Suprapubic skin (tissue), 4 donors: ENCODE measurements at places on chromosomes 3 and 15.

- DNase-seq: no peak
- H3K4me1 ChIP-seq: peaks cover 18% of the 10 kb centered on the region
- H3K4me3 ChIP-seq: no peak overlapping the region
Observed at GRCh38 chr3:12139111-12139511, 19.6 kb downstream of the TIMP4 start.

- H3K4me3 ChIP-seq: peak overlapping the region; percentile 71
- peak overlapping the region; percentile 51 for H3K27ac ChIP-seq
- peaks cover 32% of the 10 kb centered on the region for H3K27me3 ChIP-seq
- no peak for DNase-seq
- H3K36me3 ChIP-seq: peaks cover 13% of the 10 kb centered on the region
Observed at GRCh38 chr15:96335411-96336024, 5.0 kb downstream of the NR2F2 start.

GRCh38 chr3:137854533-137855261, 90.6 kb downstream of the SOX14 start:
- H3K4me3 ChIP-seq: no peak overlapping the region
- peaks cover 3% of the 10 kb centered on the region for H3K27me3 ChIP-seq
- no peak for DNase-seq
- no peaks in the 10 kb centered on the region for H3K36me3 ChIP-seq
- H3K27ac ChIP-seq: no peak overlapping the region
- no peaks in the 10 kb centered on the region for H3K4me1 ChIP-seq

DNA sequence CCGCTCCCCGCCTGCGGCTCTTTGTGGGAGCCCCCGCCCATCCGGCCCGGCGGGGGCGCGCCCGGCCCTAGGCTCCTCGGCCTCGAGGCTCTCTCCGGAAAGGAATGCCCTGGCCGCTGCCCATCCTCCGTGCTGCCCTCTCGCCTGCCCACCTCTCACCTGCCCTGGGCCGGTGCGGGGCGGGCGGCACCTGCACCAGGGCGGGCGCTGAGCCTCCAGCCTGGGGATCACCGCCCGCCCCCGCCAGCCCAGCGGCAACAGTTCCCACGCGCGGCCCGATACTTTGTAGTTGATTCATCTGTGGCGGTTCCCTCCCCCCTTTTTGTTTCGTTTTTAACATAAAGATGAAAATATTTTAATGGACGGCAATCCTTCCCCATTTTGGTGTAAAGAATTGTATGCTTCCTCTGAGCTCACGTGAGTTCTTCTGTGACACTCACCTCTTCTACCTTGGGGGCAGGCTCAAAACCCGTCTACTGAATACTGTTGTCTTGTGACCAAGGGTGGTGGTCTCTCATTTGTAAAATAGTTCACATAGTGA, 1.9 kb downstream of the KLF13 start:
- H3K27ac ChIP-seq: peak overlapping the region; percentile 99
- DNase-seq: no peak
- no peaks in the 10 kb centered on the region for H3K36me3 ChIP-seq
- no peaks in the 10 kb centered on the region for H3K27me3 ChIP-seq
- H3K4me3 ChIP-seq: peak overlapping the region; percentile 94
- peaks cover 59% of the 10 kb centered on the region for H3K4me1 ChIP-seq

DNA sequence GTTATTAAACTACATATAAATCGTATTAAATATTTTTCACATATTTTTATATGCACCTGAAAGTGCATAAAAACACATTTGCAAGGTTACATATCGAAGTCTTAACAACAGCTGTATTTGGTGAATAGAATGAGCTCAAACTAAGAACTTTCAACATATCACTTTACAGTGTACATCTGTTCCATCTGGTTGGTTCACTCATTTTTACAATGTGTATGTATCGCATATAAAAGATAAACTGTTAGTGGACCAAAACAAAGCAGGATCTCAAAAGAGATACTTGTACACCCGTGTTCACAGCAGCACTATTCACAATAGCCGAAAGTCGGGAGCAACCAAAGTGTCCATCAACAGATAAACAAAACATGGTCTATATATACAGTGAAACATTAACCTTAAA, 55.8 kb downstream of the TBL1XR1 start:
- H3K36me3 ChIP-seq: no peaks in the 10 kb centered on the region
- no peaks in the 10 kb centered on the region for H3K27me3 ChIP-seq
- DNase-seq: no peak
- no peak overlapping the region for H3K4me3 ChIP-seq
- no peak overlapping the region for H3K27ac ChIP-seq
- H3K4me1 ChIP-seq: peaks cover 26% of the 10 kb centered on the region

GRCh38 chr3:3842356-3842755, 43.1 kb downstream of the LRRN1 start:
- no peaks in the 10 kb centered on the region for H3K27me3 ChIP-seq
- no peaks in the 10 kb centered on the region for H3K36me3 ChIP-seq
- H3K4me3 ChIP-seq: no peak overlapping the region
- H3K27ac ChIP-seq: no peak overlapping the region
- H3K4me1 ChIP-seq: no peaks in the 10 kb centered on the region

- H3K27me3 ChIP-seq: no peaks in the 10 kb centered on the region
- no peaks in the 10 kb centered on the region for H3K4me1 ChIP-seq
- no peak overlapping the region for H3K27ac ChIP-seq
Observed at GRCh38 chr3:25678581-25678980, 13.9 kb upstream of the TOP2B start.

DNA sequence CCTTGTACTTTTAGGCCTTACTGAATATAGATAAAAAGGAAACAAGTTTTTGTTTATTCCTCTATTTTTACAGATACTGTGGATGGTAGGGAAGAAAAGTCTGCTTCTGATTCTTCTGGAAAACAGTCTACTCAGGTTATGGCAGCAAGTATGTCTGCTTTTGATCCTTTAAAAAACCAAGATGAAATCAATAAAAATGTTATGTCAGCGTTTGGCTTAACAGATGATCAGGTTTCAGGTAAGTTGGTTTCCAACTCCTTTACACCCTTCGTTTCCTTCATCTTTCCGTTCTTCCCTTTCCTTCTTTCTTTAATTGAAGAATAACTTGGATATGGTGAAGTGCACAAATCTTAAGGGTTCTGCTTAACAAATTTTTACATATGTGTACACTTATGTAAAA, 23.1 kb downstream of the TFG start:
- H3K4me1 ChIP-seq: no peaks in the 10 kb centered on the region
- no peaks in the 10 kb centered on the region for H3K27me3 ChIP-seq
- DNase-seq: no peak

DNA sequence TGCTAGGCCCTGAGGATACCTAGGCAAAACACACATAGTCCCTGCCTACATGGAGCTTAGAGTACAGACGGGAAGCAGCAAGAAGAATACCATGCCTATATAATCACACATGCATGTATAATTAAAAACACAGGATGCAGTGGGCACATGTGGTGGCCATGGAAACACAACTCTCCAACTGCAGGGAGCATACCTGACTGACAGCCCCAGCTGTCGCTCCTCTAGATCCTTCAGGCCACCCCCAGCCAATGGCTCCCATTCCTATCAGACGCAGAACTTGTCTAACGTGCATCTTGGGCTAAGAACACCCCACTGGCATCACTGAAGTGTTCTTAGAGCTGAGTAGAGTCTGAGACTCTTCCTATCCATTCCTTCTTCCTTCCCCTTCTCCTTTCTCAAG, 125.5 kb upstream of the FRMD4B start:
- H3K4me3 ChIP-seq: no peak overlapping the region
- no peak for DNase-seq
- H3K4me1 ChIP-seq: peaks cover 7% of the 10 kb centered on the region
- H3K36me3 ChIP-seq: no peaks in the 10 kb centered on the region

GRCh38 chr15:31106495-31107300, 5.2 kb upstream of the TRPM1 start:
- no peaks in the 10 kb centered on the region for H3K36me3 ChIP-seq
- no peak overlapping the region for H3K4me3 ChIP-seq
- H3K27ac ChIP-seq: no peak overlapping the region
- H3K27me3 ChIP-seq: no peaks in the 10 kb centered on the region

GRCh38 chr15:99076555-99077308, 28.1 kb upstream of the SYNM start:
- peak; percentile 77 for DNase-seq
- no peaks in the 10 kb centered on the region for H3K4me1 ChIP-seq
- no peaks in the 10 kb centered on the region for H3K27me3 ChIP-seq
- H3K36me3 ChIP-seq: no peaks in the 10 kb centered on the region

DNA sequence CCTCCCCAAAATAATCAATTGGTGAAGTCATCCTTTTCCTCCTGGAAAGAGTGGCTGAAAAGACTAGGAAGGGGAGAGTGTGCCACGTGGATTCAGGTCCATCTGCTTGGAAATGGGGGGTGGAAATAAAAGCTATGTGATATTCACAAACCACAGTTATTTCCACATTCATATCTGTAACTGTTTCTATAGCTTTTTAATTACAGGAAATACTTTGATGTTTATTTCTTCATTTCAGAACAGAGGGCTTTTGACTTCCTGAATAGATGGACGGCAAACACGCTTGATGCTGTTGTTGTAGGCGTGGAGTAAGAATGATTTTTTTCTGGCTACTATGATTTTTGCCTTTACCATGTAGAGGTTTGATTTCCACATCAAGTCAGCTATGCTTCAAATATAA, 10.1 kb downstream of the AADACL2 start:
- no peak overlapping the region for H3K4me3 ChIP-seq
- no peak for DNase-seq
- no peaks in the 10 kb centered on the region for H3K36me3 ChIP-seq
- no peaks in the 10 kb centered on the region for H3K27me3 ChIP-seq
- no peaks in the 10 kb centered on the region for H3K4me1 ChIP-seq

GRCh38 chr3:176663837-176664831, 533.1 kb downstream of the TBL1XR1 start:
- H3K36me3 ChIP-seq: no peaks in the 10 kb centered on the region
- H3K27ac ChIP-seq: no peak overlapping the region
- no peak overlapping the region for H3K4me3 ChIP-seq
- no peaks in the 10 kb centered on the region for H3K27me3 ChIP-seq
- no peak for DNase-seq
- H3K4me1 ChIP-seq: no peaks in the 10 kb centered on the region

GRCh38 chr3:13702286-13702685, 153.4 kb downstream of the FBLN2 start:
- peak; percentile 58 for DNase-seq
- H3K27me3 ChIP-seq: peaks cover 18% of the 10 kb centered on the region
- no peak overlapping the region for H3K4me3 ChIP-seq
- H3K4me1 ChIP-seq: no peaks in the 10 kb centered on the region

- H3K36me3 ChIP-seq: no peaks in the 10 kb centered on the region
- H3K4me3 ChIP-seq: no peak overlapping the region
- peaks cover 8% of the 10 kb centered on the region for H3K4me1 ChIP-seq
- no peak for DNase-seq
- no peaks in the 10 kb centered on the region for H3K27me3 ChIP-seq
Observed at GRCh38 chr15:76976572-76977270, 18.2 kb upstream of the PSTPIP1 start.

DNA sequence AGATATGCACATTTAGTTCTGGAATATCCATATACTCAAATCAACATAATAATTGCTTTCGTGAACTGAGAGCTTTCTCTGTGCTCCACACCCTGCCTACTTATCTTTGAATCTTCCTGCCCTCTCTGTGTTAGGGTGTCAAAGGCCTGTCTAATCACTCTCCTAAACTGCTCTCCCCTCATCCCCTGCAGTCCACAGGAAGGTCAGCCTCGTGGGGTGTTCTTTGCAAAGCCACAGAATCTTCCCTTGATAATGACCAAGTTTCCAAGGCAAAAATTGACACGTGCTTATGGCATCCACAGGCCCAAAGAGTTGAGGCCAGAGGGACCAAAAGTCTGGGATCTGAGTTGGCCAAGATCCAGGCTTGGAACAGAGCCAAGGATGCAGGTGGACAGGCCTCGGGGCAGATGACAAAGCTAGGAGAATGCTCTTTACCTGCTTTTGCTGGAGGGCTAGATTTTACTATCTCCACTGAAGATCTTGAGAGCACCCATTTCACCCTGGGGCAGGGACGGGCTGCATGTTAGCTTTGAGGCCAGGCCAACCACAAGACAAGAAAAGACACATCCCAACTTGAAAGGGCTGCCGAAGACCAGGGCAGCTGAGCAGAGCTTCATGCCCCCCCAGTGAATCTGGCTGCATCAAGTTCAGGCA, 20.4 kb downstream of the BHLHE40 start:
- no peaks in the 10 kb centered on the region for H3K36me3 ChIP-seq
- H3K4me1 ChIP-seq: peaks cover 15% of the 10 kb centered on the region
- H3K4me3 ChIP-seq: no peak overlapping the region
- no peak overlapping the region for H3K27ac ChIP-seq
- H3K27me3 ChIP-seq: no peaks in the 10 kb centered on the region

DNA sequence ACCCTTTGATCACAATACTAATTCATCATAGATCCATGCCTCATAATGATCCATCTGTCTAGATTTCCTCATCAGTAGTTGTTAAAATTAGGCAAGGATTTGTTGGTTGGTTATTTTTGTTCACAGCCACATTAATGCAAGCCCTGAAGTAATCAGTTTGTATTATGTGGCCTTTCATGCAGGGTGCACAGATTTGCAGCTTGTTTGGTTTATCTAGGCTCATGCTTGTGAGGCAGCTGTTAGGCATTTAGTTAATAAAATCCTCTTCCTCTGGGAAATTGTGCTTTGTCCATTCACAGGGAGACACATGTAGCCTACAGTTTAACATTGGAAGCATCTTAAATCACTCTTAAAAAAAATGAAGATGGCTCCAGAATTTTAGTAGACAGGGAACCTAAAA, 162.8 kb upstream of the ZNF385D start:
- no peak for DNase-seq
- H3K4me3 ChIP-seq: no peak overlapping the region
- H3K27ac ChIP-seq: no peak overlapping the region
- H3K4me1 ChIP-seq: no peaks in the 10 kb centered on the region

DNA sequence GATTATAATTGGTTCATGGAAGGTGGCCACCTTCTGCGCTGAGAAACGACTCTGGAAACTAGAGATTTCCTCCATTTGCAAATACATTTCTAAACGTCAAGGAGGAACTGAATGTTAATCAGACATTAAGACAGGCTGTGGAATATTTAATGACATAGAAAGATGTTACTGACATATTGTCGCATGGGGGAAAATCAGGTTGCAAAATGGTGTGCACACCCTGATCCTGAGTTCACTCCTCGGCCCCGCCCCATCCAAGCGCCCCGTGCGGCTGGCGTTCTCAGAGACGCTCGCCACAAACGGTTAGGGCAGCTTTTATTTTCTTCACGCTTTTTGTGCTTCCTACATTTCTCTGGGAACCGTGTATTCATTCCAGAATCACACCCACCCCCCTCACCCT, 10.7 kb downstream of the H1-8 start:
- no peaks in the 10 kb centered on the region for H3K27me3 ChIP-seq
- DNase-seq: no peak
- H3K4me1 ChIP-seq: peaks cover 52% of the 10 kb centered on the region
- no peak overlapping the region for H3K27ac ChIP-seq
- H3K36me3 ChIP-seq: peaks cover 19% of the 10 kb centered on the region
- H3K4me3 ChIP-seq: no peak overlapping the region

DNA sequence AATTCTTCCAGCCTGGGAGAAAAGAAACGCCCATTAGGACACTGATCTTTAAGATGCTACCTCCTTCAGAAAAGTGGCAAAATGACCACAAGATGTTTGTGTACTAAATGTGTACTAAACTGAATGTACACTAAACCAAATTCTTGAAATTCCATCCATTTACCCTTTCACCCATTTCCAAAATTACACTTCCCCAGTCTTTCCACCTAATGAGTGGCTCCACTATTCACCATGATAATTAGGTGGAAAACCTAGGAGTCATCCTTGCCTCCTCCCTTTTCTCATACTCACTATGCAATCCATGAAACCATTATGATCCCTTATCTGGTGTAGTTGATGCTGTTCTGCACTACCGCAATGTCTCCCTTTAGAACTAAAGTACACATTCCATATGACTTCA, 452.1 kb upstream of the THBS1 start:
- no peaks in the 10 kb centered on the region for H3K27me3 ChIP-seq
- no peak overlapping the region for H3K27ac ChIP-seq
- no peaks in the 10 kb centered on the region for H3K36me3 ChIP-seq
- H3K4me1 ChIP-seq: peaks cover 12% of the 10 kb centered on the region

- no peaks in the 10 kb centered on the region for H3K4me1 ChIP-seq
- H3K4me3 ChIP-seq: no peak overlapping the region
- DNase-seq: peak; percentile 77
- H3K27ac ChIP-seq: no peak overlapping the region
Observed at GRCh38 chr15:82663186-82663600, 16.0 kb upstream of the CPEB1 start.
